ENCODE measurements at places on chromosomes 4 and X.

DNA sequence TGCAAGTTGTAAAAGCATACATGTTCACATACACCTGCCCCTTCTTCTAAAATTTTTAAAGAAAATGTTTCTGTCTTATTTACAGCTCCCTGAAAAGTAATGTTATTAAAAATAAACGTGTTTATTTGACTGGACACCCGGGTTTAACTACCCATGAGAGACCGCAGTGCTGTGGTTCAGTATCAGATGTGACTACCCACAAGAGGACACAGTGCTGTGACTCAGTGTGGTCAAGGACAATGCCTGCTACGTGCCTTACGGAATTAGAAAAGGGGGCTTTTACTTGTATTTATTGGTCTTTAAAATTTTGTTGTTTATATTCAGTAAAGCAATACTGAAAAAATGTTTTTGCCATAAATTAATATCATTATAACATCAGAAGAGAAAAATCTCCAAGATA is 641.4 kb downstream of the TRIML1 start:
- no peak for DNase-seq

- DNase-seq = no peak
Observed at GRCh38 chr4:181030961-181031360, 1212.2 kb upstream of the TENM3 start.

DNA sequence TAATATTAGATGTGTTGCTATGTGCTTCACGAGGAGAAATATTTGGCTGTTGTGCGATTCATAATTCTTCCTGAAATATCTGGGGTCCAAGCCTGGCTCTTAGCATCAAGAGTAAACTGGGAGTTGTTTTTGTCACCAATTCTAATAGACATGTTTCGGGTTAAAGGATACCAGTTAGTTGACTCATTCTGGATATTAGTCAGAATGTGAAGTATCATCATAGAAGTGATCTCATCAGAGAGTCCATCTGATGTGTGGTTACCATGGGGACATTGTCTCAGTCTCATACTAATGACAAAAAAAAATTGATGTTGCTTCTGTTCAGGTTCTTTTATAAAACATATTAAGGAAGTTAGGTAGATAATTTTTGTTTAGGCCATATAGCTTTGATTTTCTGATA is 57.2 kb upstream of the MTMR1 start:
- DNase-seq = peak; percentile 60

DNA sequence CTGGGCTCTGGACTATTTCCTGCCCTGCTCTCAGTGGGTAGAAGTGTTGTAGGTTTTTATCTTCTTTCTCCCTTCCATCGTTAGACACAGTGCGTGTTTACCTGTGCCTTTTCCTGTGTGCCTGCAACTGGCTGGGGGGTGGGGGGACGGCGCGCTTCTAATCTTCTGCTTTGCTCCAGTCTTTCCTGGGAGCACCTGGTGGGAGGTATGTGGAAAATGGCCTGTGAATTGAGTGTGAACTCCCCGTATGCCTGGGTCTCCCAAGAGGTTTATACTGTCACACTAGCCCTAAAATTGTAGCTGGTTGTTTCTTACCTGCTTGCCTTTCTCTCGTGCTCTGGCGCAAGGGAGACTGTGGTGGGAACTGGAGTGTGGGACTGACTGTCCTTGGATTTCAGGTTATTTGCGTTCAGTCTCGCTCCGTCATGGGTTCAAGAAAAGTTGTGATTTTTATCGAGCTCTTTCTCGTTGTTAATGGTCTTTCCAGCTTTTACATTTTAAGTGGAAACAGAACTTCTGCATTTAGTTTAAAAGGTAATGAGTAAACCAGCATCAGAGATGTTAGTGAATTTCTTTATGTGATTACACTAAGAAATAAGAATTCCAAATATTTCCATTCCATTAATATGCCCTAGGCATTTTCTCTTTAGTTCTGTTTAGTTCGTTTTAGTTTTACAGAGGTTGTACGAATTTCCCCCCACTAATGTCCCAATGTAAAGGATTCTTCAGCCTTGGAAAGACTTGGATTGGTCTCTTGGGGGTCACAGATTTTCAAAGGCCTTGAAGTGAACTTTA is 15.3 kb downstream of the MRPL1 start:
- no peak for DNase-seq

- DNase-seq = peak; percentile 35
Observed at GRCh38 chr4:140135529-140136088, 18.4 kb downstream of the MAML3 start.

DNA sequence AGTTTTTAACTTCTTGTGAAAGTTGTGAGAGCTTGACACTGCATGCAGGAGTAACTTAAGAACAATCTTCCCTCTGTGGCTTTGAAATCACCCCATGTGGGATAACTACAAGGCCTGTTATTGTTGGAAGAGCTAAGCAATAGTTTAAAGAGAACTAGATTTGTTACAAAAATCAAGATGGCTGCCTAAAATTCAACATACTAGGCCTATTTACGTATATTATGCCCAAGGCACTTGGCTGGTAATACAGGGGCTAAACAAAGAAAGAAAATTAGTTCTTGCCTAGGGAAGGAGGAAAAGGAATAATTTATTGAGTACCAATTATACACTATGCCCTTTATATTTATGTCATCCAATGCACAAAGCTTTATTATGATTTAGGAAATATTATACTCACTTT is 36.1 kb downstream of the DMD start:
- DNase-seq = no peak

DNA sequence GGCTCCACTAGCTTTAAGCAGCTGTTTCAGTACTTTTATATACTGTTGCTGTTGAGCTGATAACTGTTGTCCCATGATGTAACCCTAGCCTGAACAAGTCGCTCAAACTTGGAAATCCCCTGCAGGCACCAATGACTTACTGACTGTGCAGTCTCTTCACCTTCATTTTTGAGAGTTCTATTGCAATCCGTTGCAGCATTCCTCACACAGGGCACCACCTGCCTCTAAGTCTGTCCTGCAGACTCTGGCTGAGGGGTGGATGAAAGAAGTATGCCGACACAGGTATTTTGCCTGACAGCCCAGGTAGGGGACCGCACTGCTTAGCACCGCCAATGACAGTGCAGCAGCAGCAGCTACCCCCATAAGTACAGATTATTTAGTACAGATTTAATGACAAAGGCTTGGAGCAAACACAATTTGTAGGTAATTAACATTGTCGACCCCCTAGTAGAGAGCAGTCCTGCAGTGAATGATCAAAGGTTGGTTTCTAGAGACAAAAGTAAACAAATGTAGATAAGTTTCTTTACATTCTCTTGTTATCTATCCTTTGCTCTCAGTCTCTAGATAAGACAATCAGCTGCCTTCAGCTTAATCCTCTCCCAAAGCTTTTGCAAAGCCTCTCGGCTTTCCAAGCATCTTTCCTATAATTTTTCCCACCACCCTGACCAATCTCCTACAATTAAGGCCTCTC is 205.0 kb downstream of the PABPC4L start:
- DNase-seq = no peak

DNA sequence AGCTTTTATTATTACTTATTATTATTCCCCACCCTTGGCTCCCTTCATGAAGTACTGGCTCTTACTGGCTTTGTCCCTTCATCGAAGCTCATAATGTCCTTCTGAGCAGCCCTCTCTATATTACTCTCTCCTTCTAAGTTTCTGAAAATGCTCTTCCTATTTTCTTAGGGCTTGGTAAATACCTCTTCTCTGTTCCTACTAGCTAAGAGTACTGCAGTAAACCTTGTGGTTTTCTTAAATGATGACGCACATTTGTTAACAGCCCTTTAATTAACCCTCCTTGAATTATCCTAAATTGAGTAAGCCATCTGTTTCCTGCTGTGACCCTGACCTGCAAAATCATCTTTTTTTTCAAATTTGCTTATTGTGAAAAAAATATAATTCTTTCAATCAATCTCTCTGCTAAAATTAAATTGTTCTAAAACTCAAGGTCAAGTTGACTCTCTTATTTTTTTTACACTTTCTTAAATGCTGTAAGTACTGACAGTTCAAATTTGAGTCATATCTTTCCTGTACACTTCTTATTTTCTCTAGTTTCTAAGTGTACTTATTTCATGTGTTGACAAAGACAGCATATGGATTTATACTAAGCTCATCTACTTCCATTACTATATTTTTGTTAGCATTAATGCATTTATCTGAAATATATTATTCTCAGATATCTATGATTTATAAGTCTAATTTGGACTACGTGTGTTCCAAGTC is 148.9 kb downstream of the ADAM29 start:
- DNase-seq = no peak

DNA sequence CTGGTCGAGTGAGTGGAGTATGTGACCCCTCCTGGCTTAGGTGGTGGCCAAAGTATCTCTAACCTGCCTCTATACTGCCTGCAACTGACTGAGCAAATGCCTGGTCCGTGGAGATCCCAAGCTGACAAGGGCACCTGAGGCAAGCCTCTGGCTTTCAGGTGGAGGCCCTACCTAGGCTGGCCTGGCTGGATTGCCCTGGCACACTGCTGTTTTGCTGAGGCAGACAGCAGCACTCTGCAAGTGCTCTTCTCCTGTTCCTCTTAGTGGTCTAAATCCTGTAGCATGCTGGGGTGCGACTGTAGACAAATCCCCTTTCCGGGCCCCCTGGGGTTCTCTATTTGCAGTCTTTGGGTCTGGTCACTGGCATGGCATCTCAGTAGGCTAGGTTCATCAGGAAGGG is 44.8 kb downstream of the PNMA5 start:
- no peak for DNase-seq

- no peak for DNase-seq
Observed at GRCh38 chrX:71941145-71941544, 30.5 kb downstream of the NHSL2 start.

DNA sequence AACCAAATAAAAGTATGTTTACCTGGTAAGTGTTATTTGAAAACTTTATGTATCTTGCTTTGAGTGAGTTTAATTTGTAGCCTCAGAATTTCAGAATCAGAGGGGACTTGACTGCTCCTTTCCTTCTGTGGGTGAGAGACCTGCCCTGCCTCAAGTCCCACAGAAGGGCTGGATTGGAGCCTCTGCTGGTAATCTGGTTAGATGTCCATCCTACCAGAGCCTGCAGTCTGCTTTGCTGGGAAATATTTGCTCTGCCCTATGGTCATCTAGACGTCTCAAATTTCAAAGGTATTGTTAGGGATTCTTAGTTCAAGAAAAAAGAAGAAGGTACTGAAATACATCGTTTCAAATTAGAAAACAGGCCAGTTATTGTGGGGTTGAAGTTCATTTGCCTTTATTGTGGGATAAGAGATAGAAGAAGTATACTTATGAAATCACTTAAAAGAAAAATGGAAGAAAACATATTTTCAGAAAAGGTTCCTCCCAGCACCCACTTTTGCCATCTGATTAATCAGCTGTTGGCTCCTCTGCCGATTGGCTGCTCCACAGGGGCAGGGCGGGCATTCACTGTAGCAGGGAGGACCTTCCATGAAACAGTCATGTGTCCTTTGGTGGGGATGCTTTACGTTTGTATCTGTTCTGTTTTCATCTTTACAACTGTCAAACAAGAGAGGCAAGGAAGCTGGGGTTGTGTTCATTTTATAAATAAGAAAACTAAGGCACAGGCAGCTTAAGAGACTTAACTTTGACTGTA is 73.3 kb upstream of the TLR2 start:
- DNase-seq = no peak
